Mesothelial cell of epicardium (in vitro differentiated cells): ENCODE measurements at places on chromosomes 4 and X.
A peak's percentile ranks its signal among the peaks of the same experiment; 100 is the strongest.

- DNase-seq: no peak
Measured at GRCh38 chr4:20916106-20916505, 215.8 kb downstream of the PACRGL start.

DNA sequence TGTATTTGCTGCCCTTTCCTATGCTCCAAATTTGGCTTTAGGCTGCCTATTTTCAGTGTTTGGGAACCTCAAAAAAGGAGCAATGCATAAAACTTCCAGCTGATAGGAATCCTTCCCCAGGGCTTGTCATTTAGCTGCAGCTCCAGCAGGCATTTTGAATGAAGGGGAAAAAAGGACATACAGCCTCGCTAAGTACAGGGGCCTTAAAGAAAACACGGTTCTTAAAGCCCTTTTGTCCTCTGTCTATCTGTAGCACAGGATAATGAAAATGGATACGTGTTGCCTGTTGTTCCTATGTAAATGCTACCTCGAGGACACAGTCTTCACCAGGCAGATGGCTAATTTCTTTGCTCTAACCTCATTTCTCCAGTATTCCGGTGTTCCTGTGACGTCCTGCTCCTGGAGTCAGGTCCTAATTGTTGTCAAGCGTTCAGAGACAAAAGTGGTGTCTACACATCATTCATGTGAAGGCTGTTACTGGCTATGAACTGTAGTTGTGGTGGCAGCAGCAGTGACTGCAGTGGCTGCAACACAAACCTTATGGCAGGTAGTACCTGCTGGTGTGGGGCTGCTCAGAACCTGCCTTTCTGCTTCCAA, 117.4 kb downstream of the MGST2 start:
- no peak for DNase-seq

GRCh38 chr4:98641376-98641775, 17.0 kb downstream of the TSPAN5 start:
- no peak for DNase-seq

- DNase-seq: no peak
Measured at GRCh38 chr4:120081726-120082125, 15.1 kb upstream of the MAD2L1 start.

- no peak for DNase-seq
Measured at GRCh38 chr4:107058828-107059227, 22.7 kb upstream of the DKK2 start.

- DNase-seq: no peak
Measured at GRCh38 chr4:141853091-141853764, 216.8 kb downstream of the IL15 start.

- DNase-seq: no peak
Measured at GRCh38 chr4:42910459-42910858, 17.9 kb downstream of the GRXCR1 start.

DNA sequence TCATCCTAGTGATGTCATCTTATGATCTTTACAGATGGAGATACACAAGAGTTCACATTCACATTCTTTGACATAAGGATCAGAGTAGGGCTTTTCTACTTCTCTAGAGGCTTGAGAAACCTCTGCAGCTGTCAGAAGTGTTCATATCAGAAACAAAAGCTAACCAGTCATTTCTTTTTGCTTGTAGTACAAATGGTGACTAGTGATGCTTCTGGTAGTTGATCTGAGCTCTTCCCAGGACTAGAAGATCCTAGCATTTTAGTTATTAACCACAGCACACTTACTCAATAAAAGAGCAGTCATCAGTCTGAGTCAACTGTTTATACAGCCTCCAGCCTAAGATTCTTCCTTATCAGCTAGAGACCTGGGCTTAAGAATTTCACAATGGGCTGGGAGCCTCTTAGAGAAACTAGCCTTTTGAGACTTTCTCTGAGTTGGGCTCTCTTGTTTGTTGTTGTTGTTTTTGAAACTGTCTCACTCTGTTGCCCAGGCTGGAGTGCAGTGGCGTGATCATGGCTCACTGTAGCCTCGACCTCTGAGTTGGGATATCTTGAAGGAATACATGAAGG, 84.1 kb downstream of the TMEM164 start:
- DNase-seq: no peak

DNA sequence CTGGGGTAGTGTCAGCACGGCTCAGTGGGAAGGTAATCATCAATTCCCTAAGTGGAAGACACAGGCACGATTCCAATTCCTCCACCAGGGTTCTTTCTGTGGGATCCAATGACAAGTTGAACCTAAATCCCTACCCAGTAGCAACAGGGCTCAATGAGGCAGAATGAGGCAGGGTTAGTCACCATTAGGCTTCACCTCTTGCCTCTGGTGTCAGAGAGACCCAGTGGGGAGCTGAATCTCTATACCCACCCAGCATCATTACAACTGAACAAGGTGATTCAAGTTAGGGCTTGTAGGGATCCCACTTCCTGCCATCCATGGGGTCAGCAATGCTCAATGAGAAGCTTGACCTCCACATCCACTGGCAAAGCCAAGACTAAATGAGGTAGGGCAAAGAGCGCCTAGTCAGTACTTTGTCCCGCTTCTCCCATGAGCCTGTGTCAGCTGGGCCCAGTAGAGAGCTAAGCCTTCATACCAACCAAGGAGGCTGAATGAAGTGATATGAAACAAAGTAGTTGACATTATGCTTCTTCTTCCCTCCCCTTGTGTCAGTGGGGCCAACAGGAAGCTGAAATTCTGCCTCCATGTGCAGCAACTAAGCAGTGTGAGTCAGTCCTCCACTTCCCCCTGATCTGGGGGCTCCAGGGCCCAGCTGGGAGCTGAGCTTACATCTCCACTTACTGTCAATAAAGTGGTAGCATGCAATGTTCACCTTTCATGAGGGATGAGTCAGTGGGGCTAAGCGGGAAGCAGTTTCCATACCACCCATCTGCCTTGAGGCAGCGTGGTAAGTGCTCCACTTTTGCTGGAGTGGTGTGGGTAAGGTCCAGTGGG, 36.4 kb upstream of the RBM41 start:
- DNase-seq: no peak

- DNase-seq: no peak
Measured at GRCh38 chr4:104868958-104869357, 277.7 kb upstream of the TET2 start.

DNA sequence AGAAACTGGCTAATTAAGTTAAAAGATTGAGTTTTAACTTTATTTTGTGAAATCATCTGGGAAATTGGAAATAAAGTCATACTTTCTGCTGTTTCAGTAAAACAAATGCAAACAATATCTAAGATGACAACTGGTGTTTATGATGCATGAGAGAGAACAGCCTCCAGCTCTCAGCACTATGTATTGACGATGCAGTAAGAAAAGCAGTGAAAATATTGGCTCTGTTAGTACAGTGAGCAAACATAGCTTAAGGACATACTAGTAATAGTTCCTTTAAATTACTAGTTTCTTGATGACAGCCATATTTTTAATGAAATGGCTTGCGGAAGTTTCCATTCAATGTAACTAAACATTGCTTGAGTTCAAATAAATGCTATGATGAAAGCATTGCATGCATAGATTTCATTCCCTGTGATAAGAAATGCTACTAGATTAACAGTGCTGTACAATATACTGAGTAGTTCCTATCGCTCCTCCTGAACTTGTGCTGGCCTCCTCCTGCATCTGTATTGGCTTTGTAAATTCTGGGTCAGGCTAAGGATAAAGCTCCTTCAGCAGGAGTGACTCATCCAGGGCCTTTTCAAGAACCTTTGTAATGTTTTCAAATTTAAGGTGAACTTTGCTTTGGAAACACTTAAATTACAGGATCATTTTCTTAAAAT, 11.6 kb downstream of the ARHGAP24 start:
- no peak for DNase-seq

- no peak for DNase-seq
Measured at GRCh38 chr4:151675411-151675971, 85.3 kb downstream of the GATB start.

DNA sequence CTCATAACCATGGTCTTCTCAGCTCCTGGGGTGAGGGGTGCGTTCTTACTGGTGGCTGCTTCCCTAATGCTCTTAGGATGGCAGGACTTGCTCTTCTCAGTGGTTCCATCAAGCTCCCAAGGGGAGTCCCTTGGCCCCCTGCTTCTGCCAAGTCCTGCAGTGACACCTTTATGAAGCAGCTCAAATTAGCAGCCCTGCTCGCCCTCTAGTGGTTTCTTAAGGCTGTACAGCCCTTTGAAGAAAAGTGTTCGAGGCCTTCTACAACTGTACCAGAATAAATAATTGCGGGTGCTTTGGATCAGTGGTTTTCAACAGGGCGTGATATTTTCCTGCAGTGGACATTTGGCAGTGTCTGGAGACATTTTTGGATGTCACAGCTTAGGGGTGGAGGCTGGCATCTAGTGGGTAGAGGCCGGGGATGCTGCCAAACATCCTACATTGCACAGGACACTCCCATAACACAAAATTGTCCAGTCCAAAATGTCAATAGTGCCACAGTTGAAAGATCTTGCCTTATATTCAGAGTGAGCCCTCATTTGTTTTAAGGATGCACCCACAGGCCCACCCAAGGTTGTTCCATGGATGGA, 204.7 kb upstream of the S100G start:
- no peak for DNase-seq

DNA sequence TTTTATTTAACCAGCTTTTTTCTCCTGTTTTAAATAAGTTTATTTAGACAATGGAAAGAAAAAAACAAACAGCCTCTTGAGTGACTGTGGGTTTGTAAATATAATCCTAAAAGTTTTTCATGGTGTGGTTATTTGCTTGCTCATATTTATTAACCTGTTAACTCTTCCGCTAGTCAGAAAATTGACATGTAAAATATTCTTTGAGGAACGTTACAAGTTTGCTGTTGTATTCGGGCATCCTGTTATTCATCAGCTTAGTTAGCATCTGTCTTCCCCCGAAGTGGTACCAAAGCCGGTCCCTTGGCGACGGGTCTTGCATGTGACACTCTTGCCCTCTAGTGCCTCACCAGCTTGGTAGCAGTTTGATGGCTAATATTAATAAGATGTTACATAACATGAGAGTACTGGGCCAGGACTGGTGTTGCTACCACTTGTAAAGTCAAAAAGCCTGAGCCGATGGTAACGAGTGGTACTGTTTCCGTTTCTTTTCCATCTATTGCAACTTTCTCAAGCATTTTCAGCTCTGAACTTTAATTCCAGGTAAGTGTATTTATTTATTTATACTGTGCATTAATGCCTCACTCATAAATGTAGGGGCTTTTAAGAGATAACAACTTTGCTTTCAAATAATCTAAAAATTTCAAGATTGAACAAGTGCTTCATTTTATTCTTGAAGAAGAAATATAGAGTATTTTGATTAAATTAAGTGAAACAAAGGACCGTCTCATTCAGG, at the start of gene NDST3:
Gene NDST3 (plus strand): TSS at position 434 of the 733 bp plus-strand sequence. CDS start 19,425 bp downstream, outside the sequence.
- peak; percentile 63 for DNase-seq

- DNase-seq: no peak
Measured at GRCh38 chr4:78684325-78685079, 91.6 kb upstream of the BMP2K start.

GRCh38 chrX:39693298-39693697, 404.5 kb downstream of the BCOR start:
- peak; percentile 53 for DNase-seq

GRCh38 chr4:42512226-42512625, 114.9 kb downstream of the SHISA3 start:
- DNase-seq: no peak

GRCh38 chr4:153023139-153023538, 87.0 kb downstream of the FHDC1 start:
- no peak for DNase-seq

- DNase-seq: no peak
Measured at GRCh38 chrX:54063361-54063760, 19.1 kb upstream of the PHF8 start.

GRCh38 chr4:47120783-47121182, 89.4 kb downstream of the GABRB1 start:
- no peak for DNase-seq

DNA sequence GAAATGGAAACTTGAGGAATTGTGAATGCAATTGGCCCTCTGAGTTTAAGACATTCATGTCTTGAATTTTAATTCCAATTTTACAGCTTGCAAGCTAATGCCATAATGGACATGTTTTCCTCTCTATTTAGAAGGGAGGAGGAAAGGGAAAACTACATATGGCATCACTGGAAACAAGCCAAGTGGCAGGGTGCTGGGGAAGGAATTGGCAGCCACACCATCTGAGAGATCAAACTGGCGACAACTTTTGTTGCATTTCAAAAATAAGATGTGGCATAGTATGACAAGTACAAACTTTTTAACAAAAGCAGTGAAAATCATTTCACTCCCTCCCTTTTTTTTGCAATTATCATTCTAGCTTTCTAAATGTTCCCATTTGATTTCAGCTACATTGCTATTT, 615.6 kb downstream of the CENPC start:
- no peak for DNase-seq

DNA sequence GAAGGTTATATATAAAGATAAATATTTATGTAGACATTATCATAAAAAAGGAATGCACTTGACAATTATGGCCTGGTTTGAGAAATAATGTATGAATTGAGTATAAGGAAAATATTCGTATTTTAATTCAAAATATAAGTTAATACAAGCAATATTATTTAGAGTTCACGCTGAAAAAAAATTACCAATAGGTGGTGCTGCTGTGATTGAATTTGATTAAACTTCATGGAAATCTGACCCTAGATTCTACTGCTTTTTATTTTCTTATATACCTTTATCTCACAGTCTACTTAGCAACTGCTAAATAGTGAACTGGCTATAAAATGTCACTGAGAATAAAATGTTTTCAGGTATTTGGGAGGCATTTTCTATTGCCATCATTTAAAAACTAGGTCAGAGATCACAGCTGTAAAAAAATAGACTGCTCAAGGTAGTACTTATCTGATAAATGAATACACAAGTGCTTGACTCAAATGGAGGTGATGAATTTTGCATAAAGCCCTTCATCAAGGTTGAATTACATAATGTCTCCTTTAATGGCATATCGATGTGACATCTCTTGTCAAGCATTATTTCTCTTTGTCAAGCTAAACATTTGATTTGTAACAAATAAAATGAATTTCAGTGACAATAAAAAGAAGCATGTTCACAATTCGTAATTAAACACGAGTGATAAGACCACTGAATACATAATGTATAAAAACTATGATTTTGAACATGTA, 1638.8 kb upstream of the PCDH7 start:
- no peak for DNase-seq

DNA sequence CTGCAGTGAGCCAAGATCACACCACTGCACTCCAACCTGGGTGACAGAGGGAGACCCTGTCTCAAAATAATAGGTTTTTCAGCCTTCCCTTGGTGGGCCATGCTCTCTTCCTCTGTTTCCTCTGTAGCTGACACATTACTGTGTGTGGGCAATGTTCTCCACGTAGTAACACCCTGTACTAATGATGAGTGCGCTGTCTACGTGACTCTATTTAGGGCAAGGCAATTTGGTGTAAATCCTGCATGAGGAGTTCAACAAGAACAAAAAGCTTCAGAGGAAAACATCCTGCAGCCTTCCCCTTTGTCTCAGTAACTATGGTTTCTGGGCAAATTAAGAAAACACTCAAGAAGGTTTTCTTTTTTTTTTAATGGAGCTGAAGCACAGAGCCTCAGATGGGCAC, 24.4 kb upstream of the JAKMIP1 start:
- DNase-seq: no peak
